Mesendoderm (in vitro differentiated cells): ENCODE measurements at places on chromosomes 12 and 14.
A peak's percentile ranks its signal among the peaks of the same experiment; 100 is the strongest.

GRCh38 chr12:122866379-122866778 lies 29.5 kb downstream of the VPS37B start:
- DNase-seq: no peak

DNA sequence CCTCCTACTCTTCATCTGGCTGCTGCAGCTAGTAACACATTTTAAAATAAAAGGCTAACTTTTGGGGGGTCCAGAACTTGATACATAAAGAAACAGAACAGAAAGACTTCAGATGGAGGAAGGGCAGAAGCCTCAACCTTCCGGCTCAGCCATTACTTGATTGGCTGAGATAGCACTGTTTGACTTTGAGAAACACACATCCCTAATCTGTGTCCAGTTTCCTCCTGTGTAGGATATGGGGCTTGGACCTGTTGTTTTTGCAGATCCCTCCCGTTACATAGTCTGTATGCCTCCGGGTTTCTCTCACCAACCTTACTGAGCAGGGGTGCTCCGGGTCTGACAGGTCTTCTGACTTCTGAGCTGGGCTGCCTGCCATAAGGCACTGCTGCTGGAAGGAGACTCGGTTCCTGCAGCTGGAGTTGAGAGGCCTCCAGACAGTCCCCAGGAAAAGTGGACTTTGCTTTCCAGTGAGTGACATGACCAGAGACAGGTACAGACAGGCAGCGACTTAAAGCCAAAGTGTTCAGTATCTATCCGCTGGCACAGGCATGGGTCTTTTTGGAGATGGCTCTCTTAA lies 8.3 kb upstream of the ZNF641 start:
- no peak for DNase-seq

DNA sequence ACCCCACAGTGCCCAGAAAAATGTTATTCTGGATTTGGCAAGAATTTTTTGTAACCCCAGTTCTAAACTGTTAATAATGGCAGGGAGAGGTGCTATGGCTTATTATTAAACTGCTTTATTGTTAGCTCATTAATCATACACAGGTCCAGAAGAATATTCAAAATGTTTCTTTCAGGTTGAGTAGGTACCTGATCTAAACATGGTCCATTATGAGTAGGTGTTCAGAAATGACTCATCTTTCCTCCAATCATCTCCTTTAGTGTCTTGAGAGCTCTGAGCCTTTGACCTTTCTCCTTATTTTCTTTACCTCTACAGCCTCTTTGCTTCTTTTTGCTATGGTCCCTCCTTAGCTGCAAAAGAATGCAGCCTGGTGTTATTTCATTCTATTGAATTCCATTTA lies 211.0 kb upstream of the GARIN6 start:
- no peak for DNase-seq

- no peak for DNase-seq
Observed at GRCh38 chr12:121451961-121452339, 52.0 kb downstream of the RNF34 start.

GRCh38 chr14:104735830-104736642 lies 12.0 kb downstream of the ADSS1 start:
- DNase-seq: no peak

GRCh38 chr12:122483969-122484368 lies 16.8 kb downstream of the ZCCHC8 start:
- DNase-seq: no peak

GRCh38 chr14:67564236-67564635 lies 31.1 kb downstream of the PLEKHH1 start:
- DNase-seq: no peak

DNA sequence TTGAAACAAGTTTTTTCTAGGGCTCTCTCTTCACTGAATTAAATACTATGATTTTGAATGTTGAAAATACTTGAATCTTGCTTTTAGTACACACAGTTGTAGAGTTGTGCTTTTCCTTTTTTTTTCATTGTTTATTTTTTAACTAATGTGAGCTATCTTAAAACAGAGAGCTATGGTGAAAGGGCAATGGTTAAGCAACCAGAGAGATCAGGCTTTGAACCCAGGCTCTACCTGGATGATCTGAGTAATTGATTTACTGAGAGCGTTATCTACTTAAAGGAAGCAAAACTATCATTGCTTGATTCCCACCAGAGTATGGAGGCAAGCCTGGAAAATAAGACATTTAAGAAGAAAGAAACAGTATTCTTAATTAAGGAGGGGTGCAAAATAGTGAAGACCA lies 138.6 kb downstream of the DUSP6 start:
- no peak for DNase-seq

GRCh38 chr14:102994689-102995088 lies 62.7 kb downstream of the CDC42BPB start:
- DNase-seq: no peak

DNA sequence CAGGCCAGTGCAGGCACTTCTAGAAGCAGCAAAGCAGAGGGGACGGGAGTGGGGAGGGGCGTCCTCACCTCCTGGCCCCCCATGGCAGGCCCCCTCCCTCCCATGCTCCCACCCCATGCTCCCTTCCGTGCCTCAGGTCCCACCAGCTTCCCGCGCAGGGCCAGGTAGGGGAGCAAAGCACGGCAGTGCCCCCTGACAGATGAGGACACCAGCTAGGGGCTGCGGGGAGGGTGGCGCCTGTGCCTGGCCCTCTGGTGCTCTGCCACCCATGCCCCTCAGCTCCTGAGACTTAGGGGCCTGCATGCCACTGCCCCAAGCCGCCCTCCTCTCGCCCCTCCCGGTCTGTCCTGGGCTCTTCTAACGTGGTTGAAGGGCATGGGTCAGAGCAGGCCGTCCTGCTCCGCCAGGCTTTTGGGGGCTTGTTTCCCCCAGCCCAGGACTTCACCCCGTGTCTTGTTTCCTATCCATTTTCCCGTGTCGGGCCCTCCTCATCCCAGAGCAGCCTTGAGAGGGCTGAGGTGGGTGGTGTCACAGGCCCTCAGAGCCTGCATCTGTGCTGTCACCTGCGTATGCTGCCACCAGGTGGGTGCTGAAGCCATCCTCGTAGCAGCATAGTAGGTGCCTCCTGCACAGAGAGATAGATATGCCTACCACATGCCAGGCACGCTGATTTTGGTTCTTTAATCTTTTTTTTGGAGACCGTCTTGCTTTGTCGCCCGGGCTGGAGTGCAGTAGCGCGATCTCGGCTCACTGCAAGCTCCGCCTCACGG lies 10.2 kb downstream of the TRMT61A start:
- DNase-seq: peak; percentile 26

- DNase-seq: no peak
Observed at GRCh38 chr14:93319958-93320357, 12.9 kb downstream of the BTBD7 start.

DNA sequence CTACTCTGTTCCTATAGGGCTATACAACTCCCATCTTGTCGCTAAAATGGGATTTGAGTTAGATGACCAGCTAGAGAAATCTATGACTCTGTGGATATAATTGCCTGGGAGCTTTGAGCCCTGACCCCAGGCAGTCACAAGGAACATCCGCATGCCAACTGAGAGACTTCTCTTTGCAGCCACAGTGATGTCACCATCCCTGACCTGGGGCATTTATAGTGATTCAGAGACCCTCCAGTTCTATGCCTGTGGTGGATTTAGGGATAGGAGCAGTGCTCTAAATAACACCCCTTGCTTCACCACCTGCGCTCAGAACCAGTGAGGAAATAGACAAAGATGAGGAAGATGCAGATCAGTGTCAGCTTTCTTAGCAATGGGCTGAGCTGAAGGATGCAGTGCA lies 86.2 kb downstream of the RIN3 start:
- no peak for DNase-seq

DNA sequence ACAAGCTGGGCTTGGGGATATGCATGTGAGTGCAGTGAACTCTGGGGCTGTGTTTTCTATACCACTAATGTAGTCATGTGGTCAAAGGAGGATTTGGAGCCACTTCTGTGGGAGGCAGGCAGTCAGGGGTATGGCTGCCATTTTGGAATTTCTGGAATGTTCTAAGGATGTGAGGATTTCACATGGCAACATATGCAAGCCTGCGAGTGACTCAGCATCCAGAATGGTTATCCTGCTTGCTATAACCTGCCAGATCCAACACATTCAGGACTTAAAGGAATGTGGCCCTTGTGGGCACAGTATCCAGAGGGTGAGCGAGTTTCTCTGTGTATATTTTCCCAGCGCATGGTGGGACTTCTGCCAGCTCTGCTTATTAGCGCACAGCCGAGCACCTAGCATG lies 249.2 kb upstream of the PWP1 start:
- peak; percentile 95 for DNase-seq

GRCh38 chr14:34496007-34496678 lies 34.1 kb upstream of the SPTSSA start:
- DNase-seq: no peak

DNA sequence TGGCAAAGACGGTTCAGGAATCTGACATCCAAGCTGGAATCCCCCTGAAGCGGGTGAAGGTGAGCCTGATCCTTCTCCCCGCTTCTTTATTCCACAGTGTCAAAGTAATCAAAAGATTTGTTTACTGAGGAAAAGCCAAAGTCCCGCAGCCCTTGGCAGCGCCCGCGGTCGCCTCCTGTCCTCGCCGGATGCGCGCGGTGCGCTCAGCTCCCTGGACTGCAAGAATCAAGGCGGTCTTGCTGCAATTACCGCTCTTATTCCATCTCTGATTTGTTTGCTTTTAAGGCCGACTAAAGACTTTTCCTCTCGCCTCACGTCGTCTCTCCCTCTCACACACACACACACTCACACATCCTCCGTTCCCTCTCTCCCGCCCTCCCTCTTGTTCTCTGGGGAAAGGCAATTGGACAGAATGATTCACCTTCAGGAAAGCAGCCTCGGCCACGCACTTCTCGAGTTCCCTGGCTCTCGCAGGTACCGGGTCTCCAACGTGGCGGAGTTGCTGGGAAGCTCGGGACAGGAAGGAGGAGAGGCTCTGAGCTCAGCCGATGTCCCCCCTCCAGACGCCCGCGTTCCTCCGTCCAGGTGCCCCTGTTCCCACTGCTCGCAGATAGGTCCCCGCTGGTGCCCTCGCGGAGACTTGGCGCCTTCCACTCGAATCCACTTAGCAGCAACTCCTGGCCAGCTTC lies 68.6 kb upstream of the USP15 start:
- peak; percentile 59 for DNase-seq

- DNase-seq: peak; percentile 95
Observed at GRCh38 chr12:70365648-70366518, at the start of gene KCNMB4. Gene KCNMB4 (plus strand): TSS chr12:70366290. CDS start chr12:70366735, 445 bp downstream.

GRCh38 chr14:84027351-84027750 lies 1502.6 kb upstream of the FLRT2 start:
- DNase-seq: no peak

GRCh38 chr12:71108355-71108754 lies 49.4 kb downstream of the TSPAN8 start:
- DNase-seq: no peak

DNA sequence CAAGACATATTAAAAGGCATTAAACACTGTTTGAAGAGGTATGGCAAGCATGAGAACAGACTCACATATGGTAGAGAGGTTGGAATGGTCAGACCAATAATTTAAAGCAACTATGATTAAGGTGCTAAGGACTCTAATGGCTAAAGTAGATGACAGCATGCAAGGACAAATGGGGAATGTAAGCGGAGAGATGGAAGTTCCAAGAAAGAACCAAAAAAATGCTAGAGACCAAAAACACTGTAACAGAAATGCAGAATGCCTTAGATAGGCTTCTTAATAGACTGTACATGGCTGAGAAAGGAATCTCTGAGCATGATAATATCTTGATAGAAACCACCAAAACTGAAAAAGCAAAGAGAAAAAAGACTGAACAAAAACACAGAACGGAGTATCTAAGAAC lies 77.4 kb downstream of the RIN3 start:
- DNase-seq: no peak

- no peak for DNase-seq
Observed at GRCh38 chr12:44846826-44847225, 29.3 kb downstream of the NELL2 start.

DNA sequence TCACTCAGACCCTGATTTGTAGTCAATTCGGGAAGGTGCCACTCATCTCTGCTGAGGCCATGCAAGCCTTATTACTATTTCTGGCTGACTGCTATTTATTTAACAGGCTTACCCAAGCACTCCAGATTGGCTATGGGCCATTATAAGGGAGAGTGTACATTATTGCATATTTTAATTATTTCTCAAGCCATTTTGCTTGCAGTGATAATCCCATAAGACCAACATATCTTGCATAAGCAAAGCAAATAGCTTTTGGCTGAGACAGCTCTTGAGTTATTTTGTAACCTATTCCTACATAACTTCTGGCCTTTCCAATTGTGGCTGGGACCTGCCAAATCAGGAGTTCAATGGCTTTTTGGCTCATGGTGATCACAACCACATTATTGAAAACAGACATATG lies 509.6 kb upstream of the USP15 start:
- no peak for DNase-seq

GRCh38 chr14:20830831-20831230 lies 28.2 kb upstream of the RNASE1 start:
- no peak for DNase-seq

GRCh38 chr12:3020850-3021435 lies 56.2 kb upstream of the TSPAN9 start:
- DNase-seq: no peak

DNA sequence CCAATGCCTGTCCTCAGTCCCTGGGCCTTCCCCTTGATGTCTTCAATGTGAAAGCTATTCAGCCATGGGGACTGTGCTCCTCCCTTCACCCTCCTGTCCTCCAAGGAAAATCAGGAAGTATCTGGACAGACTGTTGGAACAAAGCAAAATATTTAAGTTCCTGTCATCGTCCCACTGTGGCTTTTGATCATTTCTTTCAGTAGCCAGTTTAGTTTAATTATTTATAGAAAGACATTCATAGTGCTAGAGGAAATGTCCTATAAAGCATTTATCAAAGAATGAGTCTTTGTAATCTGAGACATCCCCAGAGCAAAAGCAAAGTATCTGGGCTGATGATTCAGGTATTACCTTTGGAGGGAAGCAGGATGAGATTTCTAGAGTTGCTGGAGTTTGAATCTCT lies 254.1 kb downstream of the NRXN3 start:
- no peak for DNase-seq

DNA sequence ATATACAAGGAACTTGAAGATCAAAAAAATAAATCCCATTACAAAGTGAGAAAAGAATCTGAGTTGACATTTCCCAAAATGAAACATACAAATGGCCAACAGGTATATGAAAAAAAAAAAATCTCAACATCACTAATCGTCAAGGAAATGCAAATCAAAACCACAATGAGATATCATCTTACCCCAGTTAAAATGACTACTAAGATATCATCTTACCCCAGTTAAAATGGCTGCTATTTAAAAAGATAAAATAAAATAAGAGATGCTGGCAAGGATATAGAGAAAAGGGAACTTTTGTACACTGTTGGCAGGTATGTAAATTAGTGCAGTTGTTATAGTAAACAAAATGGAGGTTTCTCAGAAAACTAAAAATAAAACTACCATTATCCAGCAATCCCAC lies 44.4 kb downstream of the PLEKHG7 start:
- DNase-seq: no peak

- DNase-seq: peak; percentile 80
Observed at GRCh38 chr14:75279763-75280290, 1.2 kb downstream of the FOS start.

GRCh38 chr14:52254086-52254485 lies 13.4 kb upstream of the PTGDR start:
- no peak for DNase-seq

GRCh38 chr12:100699209-100699608 lies 95.4 kb upstream of the ANO4 start:
- DNase-seq: no peak
